ENCODE measurements at places on chromosomes 2 and 18.

DNA sequence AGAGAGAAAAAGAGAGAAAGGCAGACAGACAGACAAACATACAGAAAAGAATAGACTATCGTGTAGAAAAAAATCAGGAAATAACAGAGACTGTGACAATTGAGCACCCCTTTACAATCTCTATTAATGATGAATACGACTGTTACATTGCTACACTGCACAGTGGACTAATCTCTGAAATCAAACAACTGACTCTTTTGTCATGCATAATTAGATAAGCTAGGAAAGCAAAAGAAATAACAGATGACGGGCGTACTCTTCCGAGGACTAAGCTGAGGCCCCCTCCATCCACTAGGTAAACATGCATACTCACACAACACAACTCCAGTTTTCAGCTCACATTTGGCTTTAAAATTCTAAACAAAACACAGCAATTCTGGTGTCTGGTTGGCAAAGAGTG lies 267.0 kb downstream of the NOL4 start:
- DNase-seq, result no peak

- no peak for DNase-seq
Observed at GRCh38 chr2:204317640-204318039, 227.6 kb upstream of the PARD3B start.

GRCh38 chr2:120576509-120577474 lies 158.9 kb upstream of the GLI2 start:
- DNase-seq, result no peak

- no peak for DNase-seq
Observed at GRCh38 chr2:234861841-234862735, 89.7 kb upstream of the SH3BP4 start.

- DNase-seq, result no peak
Observed at GRCh38 chr2:108898315-108899082, 90.5 kb downstream of the EDAR start.

- DNase-seq, result no peak
Observed at GRCh38 chr18:55289048-55289447, 298.9 kb downstream of the TCF4 start.

GRCh38 chr18:50721451-50722120 lies 98.2 kb downstream of the MRO start:
- no peak for DNase-seq

DNA sequence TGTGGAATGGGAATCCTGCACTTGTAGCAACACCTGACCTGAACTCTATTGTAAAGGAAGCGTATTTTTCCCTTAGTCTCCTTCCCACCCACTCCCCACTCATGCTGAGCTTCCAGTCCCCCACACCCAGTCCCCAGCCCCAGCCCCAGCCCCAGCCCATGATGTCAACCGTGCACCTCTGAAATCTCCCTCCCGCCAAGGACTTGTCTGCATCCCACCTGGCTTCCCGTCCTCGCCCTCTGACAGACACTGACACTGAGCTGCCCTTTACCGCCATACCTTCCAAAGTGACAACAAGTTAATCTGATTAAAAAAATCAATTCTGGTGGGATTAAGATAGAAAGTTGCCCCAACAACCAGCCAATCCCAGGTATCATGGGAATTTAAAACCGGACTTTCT lies 213.6 kb upstream of the CELF4 start:
- no peak for DNase-seq

DNA sequence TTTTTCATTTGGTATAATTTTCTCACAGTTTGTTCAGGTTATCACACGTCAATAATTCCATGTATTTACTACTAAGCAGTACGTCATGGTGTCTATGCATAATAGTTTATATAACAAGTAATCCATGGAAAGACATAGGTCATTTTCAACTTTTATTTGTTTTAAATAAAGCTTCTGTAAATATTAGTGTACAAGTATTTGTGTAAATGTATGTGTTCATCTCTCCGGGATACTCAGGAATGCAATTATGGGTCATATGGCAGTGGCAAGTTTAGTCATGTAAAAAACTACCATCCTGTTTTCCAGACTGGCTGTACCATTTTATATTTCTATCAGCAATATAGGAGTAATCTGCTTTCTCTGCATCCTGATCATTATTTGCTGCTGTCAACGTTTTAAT lies 231.1 kb upstream of the ZNF804A start:
- no peak for DNase-seq

DNA sequence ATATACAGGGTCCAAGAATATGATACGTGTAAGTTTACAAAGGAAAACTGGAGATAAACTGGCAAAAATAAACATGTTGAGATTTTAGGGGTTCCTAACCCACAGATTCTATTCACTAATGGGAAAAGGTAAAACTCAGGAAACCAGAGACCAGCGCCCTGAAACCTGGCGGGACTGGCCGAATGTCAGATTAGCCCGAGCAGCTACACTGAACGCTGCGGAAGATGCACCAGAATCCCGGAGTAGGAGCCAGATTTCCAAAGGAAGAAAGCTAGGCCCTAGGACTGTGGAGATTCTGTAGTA lies 679 bp upstream of the WDR75 start:
- DNase-seq, result no peak

- DNase-seq, result no peak
Observed at GRCh38 chr2:69628325-69629021, 15.1 kb downstream of the AAK1 start.

GRCh38 chr2:36789181-36789804 lies 92.8 kb downstream of the VIT start:
- no peak for DNase-seq

GRCh38 chr2:95346231-95346737 lies 49.1 kb downstream of the KCNIP3 start:
- DNase-seq, result no peak

- no peak for DNase-seq
Observed at GRCh38 chr2:74745766-74746165, 88.2 kb upstream of the HK2 start.

GRCh38 chr2:206548383-206548782 lies 93.9 kb upstream of the FAM237A start:
- no peak for DNase-seq

DNA sequence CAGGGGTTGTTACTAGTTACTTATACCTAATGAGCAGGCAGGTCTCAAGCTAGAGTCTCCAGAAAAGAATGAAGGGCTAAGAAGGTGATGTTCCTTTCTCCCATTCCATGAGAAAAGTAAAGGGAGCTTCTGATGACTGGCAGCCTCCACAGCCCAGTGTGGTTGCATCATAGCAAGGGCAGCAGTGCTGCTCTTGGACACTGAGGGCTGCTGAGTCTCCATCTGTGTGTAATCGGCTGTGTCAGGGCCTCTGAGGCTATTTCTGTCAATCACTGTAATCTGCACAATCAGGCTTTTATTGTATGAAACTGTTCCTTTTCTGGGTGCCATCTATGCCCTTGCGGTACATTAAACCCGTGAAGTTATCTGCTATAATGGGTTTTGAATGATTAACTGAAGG lies 164.1 kb upstream of the FBXO11 start:
- no peak for DNase-seq

- DNase-seq, result no peak
Observed at GRCh38 chr18:54532962-54533361, 58.1 kb upstream of the DYNAP start.

All from H1 (cell line).